CD4-positive, alpha-beta T cell (primary cell): ENCODE measurements at places on chromosomes 5 and 9.

GRCh38 chr5:10567121-10567591 lies 3.3 kb downstream of the ANKRD33B start:
- no peak for DNase-seq

GRCh38 chr5:25060575-25060974 lies 415.8 kb upstream of the CDH10 start:
- no peak for DNase-seq

DNA sequence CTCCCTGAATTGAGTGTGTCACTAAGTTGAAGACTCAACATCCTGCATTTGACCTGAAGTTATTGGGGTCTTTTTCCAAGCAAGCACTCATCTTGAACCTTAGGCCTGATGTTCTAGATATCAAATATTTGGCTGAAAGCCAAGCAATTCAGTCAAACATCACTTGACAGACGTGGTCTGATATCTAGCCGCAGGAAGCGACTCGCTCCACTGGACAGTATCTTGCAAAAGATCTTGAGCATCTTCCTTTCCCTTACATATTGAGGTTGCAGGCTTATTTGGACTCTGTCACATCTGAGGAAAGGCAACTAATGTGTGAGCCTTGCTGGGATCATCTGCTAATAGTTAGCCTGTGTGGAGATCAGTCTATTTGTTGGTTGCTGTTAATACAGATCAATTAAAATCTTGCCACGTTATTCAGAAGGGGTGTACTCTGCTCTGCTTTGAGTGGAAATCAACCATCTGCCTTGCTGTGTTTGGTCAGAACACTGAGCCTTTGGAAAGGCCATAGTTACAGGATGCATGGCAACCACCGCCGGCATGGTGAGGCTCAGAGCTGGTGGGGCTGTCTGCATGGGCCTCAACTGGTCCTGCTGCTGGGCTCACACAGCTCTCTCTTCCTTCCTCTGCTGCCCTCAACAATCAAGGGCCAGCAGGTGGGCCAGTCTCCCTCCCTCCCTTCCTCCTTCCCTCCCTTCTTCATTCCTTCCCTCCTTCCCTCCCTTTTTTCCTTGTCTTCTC lies 166.9 kb upstream of the KLF9 start:
- DNase-seq: no peak

DNA sequence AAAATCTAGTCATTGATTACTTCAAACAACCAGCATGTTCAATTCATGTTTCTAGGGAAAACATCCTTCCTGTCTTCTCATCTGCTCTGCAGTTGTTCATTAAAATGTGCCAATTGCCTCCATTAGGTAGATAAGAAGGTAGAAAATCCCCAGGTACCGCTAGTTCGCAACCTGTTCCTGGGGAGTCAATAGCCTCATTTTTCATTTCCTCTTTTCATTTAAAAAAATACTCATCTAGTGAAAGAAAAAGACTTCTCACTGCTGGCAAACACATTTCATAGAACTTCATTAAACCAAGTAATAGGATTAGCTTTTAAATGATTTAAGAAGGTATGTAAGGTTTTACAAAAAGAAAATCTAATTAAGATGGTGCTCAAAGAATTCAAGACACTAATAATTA lies 113.3 kb downstream of the MARCHF11 start:
- DNase-seq: no peak

DNA sequence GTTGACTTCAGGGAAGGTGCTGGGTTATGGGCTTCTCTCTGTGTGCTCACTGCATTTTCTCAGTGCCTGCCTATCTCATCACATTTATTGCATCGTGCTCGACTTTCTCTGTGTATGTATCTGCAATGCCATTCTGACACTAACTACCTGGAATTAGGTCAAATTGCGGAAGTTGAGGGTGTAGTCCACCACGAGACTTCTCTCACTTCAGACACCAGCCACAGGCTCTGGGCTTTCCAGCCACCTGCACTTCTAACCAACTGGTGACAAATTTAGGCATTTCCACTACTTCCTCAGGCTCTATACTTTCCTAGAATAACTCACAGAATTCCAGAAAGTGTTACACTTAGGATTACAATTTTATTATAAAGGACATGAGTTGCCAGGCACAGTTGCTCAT lies 188.6 kb upstream of the ZNF608 start:
- no peak for DNase-seq
